ENCODE measurements at places on chromosomes 13 and 19.
A peak's percentile ranks its signal among the peaks of the same experiment; 100 is the strongest.

DNA sequence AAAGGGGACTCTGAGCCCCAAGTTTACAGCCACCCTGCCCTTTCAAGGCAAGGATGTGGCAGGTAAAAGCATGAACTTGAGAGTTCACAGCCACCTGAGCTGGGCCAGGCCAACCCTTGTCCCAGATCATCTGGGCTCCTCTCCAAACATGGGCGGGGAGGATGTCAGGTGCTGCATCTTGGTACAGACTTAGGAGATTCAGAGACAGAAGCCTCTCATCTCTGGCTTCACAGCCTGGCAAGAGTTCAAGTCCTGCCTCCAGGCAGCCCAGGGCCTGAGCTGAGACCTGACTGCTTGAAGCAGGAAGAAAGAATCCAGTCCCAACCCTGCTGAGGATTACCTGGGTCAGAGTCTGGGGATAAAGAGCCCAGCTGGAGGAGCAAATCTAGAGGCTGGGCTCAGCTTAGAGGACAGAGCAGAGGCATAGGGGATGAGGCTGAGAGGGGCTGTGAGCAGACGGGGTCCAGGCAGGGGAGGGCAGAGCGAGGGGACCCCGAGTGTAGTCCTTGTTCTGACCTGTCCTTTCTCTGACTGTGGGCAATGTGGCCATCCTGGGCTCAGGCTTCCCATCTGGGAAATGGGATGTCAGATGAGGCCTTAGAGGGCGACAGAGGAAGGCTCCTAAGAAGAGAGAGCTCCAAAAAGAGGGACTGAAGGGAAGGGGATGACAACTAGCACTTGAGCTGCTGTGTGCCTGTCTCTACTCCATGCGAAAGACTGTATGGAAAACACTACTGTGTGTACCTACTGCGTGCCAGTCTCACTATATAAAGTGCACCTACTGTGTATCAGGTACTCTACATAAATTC lies 6.6 kb upstream of the OR10H5 start:
- DNase-seq: peak; percentile 19

DNA sequence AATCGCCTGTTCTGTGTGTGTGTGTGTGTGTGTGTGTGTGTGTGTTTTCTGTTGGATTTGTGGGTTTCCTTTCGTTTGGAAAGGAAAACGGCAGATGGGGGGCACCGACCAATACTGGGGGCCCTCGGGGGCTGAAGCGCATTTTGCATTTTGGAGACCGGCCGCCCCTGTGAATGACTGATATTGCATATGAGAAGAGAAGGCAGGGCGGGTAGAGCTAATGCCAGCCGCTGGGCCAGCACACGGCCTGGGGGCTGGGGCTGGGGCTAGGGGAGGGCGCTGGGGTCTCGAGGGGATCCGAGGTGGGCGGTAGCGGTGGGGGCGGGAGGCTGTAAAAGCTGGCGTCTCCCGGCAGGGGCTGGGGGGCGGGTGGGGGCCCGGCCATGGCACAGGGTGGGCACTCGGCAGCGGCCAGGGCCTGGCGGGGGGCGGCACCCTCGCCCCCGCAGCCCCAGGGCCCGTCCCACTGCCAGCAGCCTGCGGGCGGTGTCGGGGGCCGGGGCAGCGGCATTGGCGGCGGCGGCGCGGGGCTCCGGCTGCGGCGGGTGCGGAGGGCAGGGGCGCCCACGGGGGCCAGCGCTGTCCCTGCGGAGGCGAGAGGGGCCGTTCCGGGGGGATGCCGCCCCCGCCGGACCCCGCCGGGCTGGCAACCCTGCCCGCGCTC lies 11.2 kb downstream of the ANO8 start:
- no peak for DNase-seq

- DNase-seq: no peak
These were observed 3.4 kb upstream of the ASPDH start for GRCh38 chr19:50516964-50517703.

GRCh38 chr13:109154966-109155761 lies 525.8 kb downstream of the MYO16 start:
- no peak for DNase-seq

- DNase-seq: no peak
These were observed 764 bp downstream of the ZNF626 start for GRCh38 chr19:20660473-20661140.

GRCh38 chr13:98890186-98890585 lies 87.7 kb downstream of the DOCK9 start:
- DNase-seq: no peak

DNA sequence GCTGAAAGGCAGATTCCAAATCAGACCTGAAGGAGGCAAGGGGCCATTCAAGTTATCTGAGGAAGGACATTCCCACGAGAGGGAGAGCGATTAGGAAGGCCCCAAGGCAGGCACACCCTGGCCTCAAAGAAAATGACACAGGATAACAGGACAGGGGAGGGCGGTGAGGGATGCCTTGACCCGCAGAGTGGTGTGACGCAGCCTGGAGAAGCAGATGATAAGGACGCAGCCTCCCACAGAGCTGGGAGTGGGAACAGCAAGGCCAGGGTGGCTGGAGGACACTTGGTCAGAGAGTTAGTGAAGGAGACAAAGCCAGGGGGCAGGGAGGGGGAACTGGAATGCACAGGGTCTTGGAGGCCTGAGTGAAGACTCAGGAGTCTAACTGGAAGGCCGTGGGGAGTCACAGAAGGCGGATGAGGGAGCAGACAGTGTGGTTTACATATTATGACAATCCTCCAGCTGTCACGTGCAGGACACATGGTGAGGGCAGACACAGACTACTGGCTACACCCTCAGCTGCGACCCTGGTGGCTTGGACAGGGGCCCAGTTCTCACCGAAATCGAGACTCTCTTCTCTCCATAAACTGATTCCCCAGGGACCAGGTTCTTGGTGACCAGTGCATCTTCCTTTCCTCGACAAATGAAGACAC lies 5.8 kb upstream of the DYRK1B start:
- DNase-seq: no peak

GRCh38 chr13:66222127-66222526 lies 1008.0 kb downstream of the PCDH9 start:
- DNase-seq: no peak
